ENCODE measurements at places on chromosomes 11 and 22. TPM values are rescaled to one million over a fixed set of nuclear protein-coding genes. Genes with fewer than 3 reads are reported as not detected.

Gene CHRM1
- not detected for total RNA-seq

Gene CRYAB
- total RNA-seq = 3.0 TPM

Gene IGSF22
- total RNA-seq = not detected

Gene TREH
- not detected for total RNA-seq

Gene ANO9
- not detected for total RNA-seq

Gene OTOG
- not detected for total RNA-seq

Gene HSPB2
- 0.14 TPM for total RNA-seq

Gene DSCAML1
- not detected for total RNA-seq

Gene SHANK3
- 0.59 TPM for total RNA-seq

Gene PKP3
- 0.69 TPM for total RNA-seq

Gene TRIM34
- 10.7 TPM for total RNA-seq

Gene CALCA
- not detected for total RNA-seq

Gene MPZL3
- total RNA-seq = 0.89 TPM

Gene CRYBA4
- not detected for total RNA-seq

Gene TRIM48
- total RNA-seq = not detected

Gene ZP1
- 0.60 TPM for total RNA-seq

Gene MAPK8IP2
- total RNA-seq = under 0.01 TPM

Gene MMP13
- not detected for total RNA-seq

Gene CDC42BPG
- under 0.01 TPM for total RNA-seq
